ENCODE measurements at places on chromosomes 1 and 21.

DNA sequence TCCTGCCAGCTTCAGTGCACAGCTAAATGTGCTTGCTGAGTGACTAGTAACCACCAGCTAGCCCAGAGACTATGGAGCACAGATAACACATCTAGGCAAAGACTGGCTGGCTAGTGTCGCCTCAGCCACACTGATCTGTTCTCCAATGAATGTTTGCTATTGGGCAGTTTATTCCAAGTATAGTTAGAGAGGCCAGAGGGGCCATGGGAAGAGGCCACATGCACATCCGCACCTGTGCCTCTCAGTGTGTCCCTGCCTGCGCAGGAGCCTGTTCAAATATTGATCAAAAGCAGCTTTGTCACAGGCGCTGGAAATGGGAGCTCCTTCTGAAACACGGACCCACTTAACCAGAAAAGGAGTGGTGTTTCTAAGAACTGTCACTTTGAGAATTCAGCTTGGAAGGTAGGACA, 51.3 kb upstream of the ATP1A1 start:
- DNase-seq, result no peak

- DNase-seq, result no peak
These were observed 134.0 kb upstream of the MAGI3 start for GRCh38 chr1:113256348-113256729.

DNA sequence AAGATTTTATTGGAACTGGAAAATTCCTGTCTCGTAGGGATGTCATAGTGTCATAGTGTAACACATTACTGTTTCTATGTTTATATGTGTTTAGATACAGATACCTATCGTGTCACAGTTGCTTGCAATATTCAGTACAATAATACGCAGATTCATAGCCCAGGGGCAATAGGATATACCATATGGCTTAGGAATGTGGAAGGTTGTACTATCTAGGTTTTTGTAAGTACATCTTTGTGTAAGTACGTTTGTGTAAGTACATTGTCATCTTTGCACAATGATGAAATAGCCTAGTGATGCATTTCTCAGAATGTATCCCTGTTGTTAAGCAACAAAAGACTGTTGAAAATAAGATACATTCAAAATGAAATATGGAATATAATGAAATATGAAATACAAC, 68.9 kb downstream of the CAMTA1 start:
- no peak for DNase-seq

DNA sequence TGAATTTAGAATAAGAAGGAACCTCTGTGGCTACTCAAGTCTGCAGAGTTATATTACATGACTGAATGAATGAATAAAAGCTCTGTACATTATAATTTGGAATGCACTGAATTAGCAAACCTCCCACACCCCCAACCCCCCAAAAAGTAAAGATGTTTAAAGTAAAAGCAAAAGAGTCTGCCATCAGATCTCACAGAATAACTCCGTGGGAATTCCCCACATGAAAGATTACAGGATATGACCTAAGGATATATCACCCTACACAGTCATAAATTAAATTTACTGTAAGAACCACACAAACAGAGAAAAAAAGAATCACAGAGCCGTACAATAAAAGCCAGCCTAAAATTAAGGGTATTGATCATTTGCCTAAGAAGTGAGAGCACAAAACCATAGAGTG, 587.3 kb downstream of the PTPRC start:
- no peak for DNase-seq

- no peak for DNase-seq
These were observed 34.1 kb upstream of the C1orf198 start for GRCh38 chr1:230902349-230902923.

- DNase-seq, result no peak
These were observed 72.5 kb downstream of the ASTN1 start for GRCh38 chr1:177092001-177092400.

GRCh38 chr1:37673920-37674319, 18.4 kb upstream of the CDCA8 start:
- DNase-seq, result peak; percentile 44

DNA sequence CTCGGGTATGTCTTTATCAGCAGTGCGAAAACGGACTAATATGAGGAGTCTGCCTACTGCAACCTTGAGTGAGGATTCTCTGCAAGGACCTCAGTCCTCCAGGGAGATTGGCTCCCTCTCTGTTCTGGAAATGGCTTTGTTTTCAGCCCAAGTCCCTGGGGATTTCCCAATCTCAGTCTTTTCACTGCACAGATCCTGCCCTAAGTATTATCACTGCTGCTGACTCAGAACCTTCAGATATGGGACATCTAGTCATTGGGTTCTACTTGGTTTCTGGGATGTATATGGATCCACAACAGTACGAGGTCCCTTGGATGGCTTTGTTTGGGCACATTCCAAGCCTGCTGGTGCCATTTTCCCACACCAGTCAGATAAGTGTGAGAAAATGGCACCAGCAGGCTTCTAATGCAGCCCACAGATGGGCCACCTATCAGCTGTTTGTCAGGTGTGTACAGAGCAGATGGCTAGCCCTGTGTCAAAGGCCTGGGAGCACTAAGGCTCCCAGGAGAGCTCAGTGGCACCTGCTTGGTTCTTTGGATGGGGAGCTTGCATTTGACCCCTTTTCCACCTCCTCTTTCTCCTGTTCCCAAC, 27.4 kb downstream of the ELF3 start:
- no peak for DNase-seq

- no peak for DNase-seq
These were observed 31.2 kb upstream of the TSPEAR start for GRCh38 chr21:44742418-44743153.

GRCh38 chr1:6475381-6476133, 9.6 kb upstream of the TNFRSF25 start:
- peak; percentile 60 for DNase-seq

Measured in T-helper 1 cell (primary cell).